ENCODE measurements at places on chromosomes 6 and 20.

GRCh38 chr6:162463576-162463975 lies 264.0 kb downstream of the PRKN start:
- no peak for DNase-seq

DNA sequence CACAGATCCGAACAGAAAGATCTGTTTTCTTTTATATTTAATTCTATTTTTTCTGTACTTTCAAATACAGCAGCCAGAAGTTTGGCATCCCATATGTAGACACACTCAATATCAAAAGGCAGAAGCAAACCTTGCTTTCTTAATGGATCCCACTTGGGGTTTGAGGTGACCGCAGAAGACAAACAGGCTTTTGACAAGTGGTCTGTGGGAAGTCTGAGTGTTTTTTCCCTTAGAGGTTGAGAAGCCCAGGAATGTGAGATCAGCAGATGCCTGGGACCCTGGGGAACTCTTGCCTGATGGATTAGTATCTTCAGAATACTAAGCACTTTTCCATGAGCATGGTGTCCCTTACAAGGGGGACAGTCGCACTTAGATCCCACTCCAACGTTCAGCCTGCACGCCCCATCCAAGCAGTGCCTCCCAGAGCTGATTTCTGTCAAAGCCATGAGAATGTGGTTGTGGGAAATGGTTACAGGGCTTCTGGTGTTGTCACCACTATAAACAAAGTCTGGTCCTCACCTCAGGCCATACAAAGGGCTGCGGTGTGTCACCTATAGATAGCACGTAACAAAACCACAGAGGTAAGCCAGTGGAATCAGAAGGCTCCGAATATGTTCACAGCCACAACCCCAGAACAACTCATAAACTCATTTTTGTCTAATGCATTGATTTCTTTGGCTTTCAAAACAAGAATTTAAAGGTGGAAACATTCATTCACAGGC lies 12.7 kb downstream of the IL17F start:
- peak; percentile 38 for DNase-seq

- no peak for DNase-seq
Measured at GRCh38 chr6:74656453-74656852, 549.4 kb downstream of the COL12A1 start.

GRCh38 chr6:134703206-134703605 lies 246.7 kb downstream of the ALDH8A1 start:
- DNase-seq: no peak

- no peak for DNase-seq
Measured at GRCh38 chr6:20135677-20136268, 76.5 kb downstream of the MBOAT1 start.

DNA sequence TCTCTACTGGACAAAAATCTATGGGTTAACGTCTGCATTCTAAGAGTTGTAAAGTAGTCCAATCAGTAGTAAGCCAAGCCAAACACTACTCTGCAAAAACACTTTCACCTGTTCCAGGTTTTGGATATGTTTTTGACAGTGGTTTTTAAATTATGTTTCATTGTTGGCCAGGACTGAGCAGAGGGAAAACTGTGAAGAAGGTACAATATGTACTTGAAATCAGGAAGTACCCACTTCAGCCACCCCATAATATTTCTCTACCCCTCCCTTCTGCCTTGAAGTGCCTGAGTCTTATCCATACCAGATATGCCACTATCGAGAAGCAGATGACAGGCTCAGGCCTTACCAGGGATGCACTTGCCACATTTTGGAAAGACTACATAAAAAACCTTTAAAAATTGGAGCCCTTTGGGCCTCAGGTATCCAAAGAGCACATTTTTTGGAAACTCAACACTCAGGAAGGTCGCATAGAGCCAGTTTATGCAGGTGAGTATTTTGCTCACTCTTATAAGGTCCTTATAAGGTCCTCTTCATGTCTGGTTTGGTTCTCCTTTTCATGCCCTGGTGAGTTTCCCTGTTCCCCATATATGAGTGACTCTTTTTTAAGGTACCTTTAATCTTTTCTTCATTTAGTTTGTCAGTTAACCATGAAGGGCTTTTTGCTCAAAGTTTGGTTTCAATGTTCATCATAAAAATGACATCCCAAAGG lies 859.3 kb upstream of the FLRT3 start:
- no peak for DNase-seq

GRCh38 chr6:71733970-71734899 lies 152.1 kb upstream of the RIMS1 start:
- DNase-seq: no peak

- no peak for DNase-seq
Measured at GRCh38 chr6:109235481-109236038, 140.3 kb downstream of the CEP57L1 start.

Measured in effector memory CD8-positive, alpha-beta T cell (primary cell).